GM23338 (cell line): ENCODE measurements at places on chromosomes 3 and 15. TPM values are rescaled to one million over a fixed set of nuclear protein-coding genes. Genes with fewer than 3 reads are reported as not detected.

The SLC28A2 gene
- polyA plus RNA-seq = 0.14 and 0.18 TPM in 2 replicates

DNA sequence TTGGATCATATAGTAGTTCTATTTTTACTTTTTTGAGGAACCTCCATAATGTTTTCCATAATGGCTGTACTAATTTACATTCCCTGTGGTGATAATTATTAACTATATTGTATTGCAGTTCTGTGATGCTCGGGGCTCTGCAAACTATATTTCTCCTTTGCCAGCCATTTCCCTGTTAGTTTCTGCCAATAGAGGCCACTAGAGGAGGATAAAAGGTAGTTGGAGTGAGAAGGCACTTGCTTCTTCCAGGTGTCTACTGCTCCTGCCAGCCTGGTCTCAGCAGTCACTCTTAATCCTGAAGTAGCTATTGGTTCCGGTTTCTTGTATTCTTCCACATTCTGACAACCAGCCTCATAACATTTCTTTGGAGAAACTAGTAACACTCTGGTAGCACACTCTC, 233.9 kb upstream of the GBE1 start:
- DNase-seq = peak; percentile 20

The IMPDH2 gene
- polyA plus RNA-seq = 198 and 216 TPM in 2 replicates

DNA sequence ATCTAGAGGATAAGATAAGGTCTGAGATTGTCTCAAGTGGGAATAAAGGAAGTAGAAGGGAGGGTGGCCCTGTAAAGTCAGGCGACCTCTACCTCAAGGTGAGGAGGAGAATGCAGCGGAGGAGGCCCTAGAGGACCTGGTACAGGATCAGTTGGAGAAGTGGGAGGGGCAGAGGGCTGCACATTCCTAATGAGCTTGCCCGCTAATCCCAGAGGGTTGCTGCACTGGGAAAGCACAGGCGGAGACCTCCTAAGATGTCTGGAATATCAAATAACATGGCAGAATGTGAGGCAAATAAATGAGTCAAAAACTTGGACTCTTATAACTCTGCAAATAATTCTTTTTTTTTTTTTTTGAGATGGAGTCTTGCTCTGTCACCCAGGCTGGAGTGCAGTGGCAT, 30.2 kb upstream of the VPS8 start:
- DNase-seq = no peak

The ERICH6 gene
- polyA plus RNA-seq = 0.19 and 0.32 TPM in 2 replicates

The IQCF5 gene
- not detected in 2 replicates for polyA plus RNA-seq

DNA sequence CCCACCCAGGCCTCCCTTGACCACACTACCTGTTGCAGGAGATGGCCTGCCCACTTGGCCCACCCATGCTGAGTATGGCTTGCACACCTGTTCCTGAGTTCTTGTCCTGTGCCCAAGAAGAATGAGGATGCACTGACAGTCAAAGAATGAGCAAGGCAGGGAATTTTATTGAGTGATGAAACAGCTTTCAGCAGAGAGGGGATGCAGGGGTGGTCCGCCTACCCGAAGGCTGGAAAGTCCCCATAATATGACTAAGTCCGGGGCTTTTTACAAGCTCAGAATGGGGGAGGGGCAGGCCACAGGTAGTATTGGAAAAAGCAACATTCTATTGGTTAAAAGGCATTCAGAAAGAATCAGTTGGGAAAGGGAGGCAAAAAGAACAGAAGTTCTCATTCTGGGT, 29.9 kb upstream of the RNU6-1 start:
- DNase-seq = no peak

DNA sequence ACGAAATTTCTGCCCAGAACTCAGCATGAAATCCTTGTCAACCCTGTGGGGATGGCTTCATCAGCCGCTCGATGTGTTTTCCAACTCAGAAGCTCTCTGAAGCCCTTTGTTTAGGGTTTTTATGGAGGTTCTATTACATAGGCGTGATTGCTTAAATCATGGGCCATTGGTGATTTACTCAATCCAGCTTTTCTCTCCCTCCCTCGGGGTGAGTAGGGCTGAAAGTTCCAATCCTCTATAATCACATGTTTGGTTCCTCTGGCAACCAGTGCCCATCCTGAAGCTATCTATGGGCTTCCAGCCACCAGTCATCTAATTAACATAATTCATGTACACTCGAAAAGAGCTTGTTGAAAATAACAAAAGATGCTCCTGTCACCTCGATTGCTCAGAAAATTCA, 51.6 kb downstream of the GATM start:
- no peak for DNase-seq

The CCR3 gene
- polyA plus RNA-seq = not detected in 2 replicates

The MEX3B gene
- polyA plus RNA-seq = 5.3 TPM in 2 replicates

The KIF9 gene
- 10.3 and 12.6 TPM in 2 replicates for polyA plus RNA-seq

GRCh38 chr15:57237301-57237642, 139.0 kb upstream of the CGNL1 start:
- DNase-seq = peak; percentile 66

GRCh38 chr15:93495799-93496637, 407.0 kb upstream of the RGMA start:
- DNase-seq = peak; percentile 37

DNA sequence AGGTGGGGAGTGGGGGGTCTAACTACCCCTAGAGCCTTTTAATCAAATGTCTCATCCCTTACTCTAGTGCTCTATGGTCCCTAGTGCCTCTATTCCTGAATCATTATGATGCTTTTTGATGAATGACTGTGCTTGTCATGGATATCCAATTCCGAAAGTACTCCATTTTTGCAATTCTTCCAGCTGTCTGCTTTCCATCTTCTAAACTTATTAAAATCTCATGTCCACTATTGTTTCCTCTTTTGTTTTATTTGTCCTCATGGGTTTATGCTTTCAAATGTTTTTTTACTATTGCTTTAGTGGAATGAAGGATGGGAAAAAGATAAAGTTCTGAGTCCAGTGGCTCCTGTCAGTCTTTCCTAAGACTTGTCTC, 77.2 kb upstream of the KCNMB2 start:
- DNase-seq = no peak

The CHRD gene
- 0.23 and 0.34 TPM in 2 replicates for polyA plus RNA-seq

The DPPA4 gene
- polyA plus RNA-seq = 546 and 574 TPM in 2 replicates

- no peak for DNase-seq
Measured at GRCh38 chr3:132522353-132522752, 74.7 kb upstream of the ACKR4 start.

The UROC1 gene
- not detected in 2 replicates for polyA plus RNA-seq

DNA sequence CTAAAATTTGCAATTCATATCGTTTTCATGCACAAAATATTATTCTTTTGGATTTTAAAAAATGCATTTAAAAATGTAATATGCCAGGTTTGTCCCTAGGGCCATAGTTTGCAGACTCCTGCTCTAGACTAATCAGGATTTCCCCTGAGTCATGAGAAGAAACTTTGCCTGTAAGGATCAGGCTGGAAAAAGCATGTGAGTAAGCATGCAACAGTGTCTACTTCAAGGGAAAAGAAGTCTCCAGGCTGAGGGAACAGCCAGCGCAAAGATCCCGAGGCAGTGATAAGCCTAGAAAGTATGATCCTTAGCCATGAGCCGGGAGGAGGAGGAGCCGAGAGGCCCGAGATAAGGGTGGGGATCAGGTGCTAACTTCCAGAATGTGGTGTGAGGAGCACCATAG, 382.8 kb upstream of the CFAP20DC start:
- no peak for DNase-seq

- peak; percentile 3 for DNase-seq
Measured at GRCh38 chr15:75431682-75432081, 19.8 kb downstream of the SIN3A start.

The SPINK8 gene
- not detected in 2 replicates for polyA plus RNA-seq

The IL12A gene
- polyA plus RNA-seq = 1.3 and 1.7 TPM in 2 replicates

- DNase-seq = no peak
Measured at GRCh38 chr15:51121118-51121517, 26.4 kb upstream of the TNFAIP8L3 start.

GRCh38 chr3:4687167-4687566, 194.0 kb downstream of the ITPR1 start:
- DNase-seq = no peak

GRCh38 chr3:120119846-120120510, 25.7 kb upstream of the GSK3B start:
- no peak for DNase-seq

DNA sequence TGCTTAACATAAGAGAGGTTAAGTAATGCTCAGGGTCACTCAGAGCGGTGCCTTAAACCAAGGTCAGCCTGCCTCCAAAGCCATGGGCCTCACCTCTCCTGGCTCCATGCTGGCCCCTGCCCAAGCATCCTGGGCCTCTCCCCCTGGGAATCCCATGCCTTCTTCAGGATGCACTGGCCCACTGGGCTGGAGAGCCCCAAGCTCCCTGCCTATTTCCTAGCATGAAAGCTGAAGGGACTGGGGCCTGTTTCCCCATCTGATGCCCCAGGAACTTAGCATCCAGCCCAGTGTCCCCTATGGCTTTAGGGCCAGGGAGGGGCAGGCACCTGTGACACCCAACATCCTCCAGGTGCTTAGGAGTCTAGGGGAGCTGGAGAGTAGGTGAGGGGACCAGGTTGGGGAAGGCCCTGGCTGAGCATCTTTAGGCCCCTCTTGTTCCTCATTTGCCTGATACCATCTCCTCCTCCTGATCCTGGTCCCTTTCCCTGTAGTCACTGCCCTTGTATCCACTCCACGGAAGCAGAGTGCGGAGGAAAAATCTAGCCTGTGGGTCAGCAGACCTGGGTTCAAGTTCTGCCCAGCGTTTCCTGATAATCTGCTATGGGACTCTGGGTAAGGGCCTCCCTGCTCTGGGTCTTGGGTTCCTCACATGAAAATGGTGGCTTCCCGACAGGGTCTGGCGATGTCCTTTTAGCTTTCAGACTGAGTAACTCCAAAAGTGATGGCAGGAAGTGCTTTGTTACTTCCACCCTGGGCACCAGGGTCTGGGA, 28.6 kb downstream of the EHD4 start:
- no peak for DNase-seq

The NRG4 gene
- polyA plus RNA-seq = 0.28 and 0.47 TPM in 2 replicates

- DNase-seq = no peak
Measured at GRCh38 chr3:68479779-68480178, 452.6 kb downstream of the TAFA4 start.

The DISP2 gene
- 2.2 and 2.5 TPM in 2 replicates for polyA plus RNA-seq

The CHL1 gene
- polyA plus RNA-seq = 1.4 and 2.6 TPM in 2 replicates

The NANOGP8 gene
- polyA plus RNA-seq = 8.5 and 9.2 TPM in 2 replicates

The ARL14 gene
- not detected in 2 replicates for polyA plus RNA-seq

- peak; percentile 84 for DNase-seq
Measured at GRCh38 chr3:133206921-133207320, 168.7 kb downstream of the TMEM108 start.

DNA sequence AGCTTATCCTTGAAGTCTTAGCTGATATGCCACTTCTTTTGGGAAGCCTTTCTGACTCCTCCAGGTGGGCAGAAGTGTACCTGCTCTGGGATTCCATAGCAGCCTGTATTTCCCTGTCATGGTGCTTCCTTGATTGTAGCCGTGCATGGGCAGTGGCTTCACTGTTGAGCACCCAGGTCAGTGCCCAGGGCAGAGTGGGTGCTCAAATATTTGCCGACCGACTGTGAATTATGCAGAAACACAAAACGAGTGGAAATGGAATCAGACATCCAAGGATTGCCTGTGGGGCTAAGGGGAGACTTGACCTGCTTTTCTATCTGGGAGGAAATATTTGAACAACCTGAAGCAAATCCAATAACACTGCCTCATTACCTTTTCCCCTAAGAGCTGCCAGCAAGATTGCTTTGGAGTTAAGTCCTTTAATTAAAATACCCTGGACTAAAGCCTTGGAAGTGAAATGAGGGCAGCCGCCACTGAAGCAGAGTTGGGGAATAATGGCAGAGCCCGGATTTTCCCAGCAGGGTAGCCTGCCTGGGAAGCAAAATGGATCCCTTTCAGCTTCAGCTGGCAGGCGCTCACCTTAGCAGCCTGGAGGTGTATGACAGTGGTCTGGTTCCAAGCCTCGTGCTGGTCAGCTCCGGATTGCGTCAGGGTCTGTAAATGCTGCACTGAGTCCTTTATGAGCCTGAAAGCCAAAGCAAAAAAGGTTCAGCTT, 14.9 kb downstream of the ACOX2 start:
- peak; percentile 53 for DNase-seq

The MORC1 gene
- polyA plus RNA-seq = not detected in 2 replicates

- no peak for DNase-seq
Measured at GRCh38 chr3:170572665-170573253, 13.1 kb downstream of the SLC7A14 start.

DNA sequence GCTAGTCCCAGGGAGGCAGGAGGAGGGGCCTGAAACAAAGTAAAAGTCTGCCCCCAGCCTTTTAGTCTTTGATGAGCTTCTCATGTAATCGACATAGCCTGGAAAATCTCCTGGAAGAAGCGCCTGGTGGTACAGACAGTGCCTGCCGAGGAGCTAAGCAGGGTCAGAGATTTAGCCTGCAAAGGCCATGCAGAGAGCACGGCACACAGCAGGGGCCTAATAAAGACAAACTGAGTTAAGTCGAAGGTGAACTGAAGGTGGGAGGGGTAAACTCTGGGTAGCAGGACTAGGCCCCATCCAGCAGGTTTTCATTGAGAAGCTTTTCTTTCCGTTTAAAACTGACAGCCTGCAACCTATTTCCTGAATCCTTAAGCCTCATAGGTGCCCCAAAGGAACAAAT, 115.5 kb upstream of the ABHD17C start:
- no peak for DNase-seq

The SLC12A1 gene
- 0.52 and 0.57 TPM in 2 replicates for polyA plus RNA-seq

- no peak for DNase-seq
Measured at GRCh38 chr3:12143949-12144504, 14.7 kb downstream of the TIMP4 start.

DNA sequence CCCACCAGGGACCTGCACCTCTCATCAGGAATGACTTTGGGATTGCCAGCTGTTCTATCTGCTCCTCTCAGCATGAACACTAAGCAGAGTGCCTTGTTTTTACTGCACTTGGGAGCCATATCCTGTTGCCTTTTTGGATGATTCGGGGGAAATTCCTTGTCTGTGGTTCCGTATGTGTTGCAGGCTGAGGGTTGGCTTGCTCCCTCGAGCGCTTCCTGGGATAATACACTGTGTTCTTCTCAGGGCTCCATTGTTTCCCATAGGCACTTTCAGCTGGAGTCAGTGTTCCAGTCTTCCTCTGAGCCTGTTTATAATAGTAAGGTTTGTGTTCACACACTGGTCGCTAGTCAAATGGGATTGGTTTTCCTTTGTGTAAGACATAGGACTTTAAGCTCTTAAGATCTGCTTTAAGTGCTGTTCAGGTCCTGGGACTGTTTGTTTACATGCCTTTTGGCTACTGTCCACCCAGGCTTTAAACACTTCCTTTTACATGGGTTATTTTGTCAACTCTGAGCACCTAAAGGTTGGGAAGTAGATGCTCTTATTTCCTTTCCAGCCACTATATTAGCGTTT, 23.4 kb downstream of the BOC start:
- no peak for DNase-seq

DNA sequence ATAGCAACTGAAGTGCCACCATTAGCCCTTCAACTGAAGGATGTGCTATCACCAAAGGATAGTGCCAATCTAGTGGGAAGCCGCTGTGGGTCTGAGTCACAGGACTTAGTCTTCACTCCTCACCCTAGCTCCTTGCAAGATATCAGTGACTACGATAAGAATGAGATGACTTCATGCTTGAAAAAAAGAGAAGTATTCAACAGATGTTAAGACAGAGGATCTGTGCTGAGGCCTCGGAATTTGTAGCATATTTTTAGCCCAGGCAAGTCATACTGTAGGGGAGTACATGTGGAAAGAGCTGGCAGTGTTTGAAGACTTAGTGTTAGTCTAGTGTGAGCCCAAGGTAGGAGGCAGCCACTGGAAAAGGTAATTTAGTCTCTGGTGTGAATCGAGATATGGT, 270.7 kb upstream of the LRTM1 start:
- DNase-seq = no peak
